ENCODE measurements at places on chromosomes 6 and 20. TPM values are rescaled to one million over a fixed set of nuclear protein-coding genes. Genes with fewer than 3 reads are reported as not detected.

Gene CLIC5
- not detected for total RNA-seq

Gene KHDC1L
- total RNA-seq: not detected

Gene RALGAPA2
- total RNA-seq: 10.1 TPM

Gene NTSR1
- under 0.01 TPM for total RNA-seq

Gene NKAIN2
- total RNA-seq: not detected

Gene C20orf204
- 0.77 TPM for total RNA-seq

Gene BPHL
- 11.0 TPM for total RNA-seq

Gene PBOV1
- not detected for total RNA-seq

Gene NCOA7
- 57.8 TPM for total RNA-seq

Gene CGAS
- 10.2 TPM for total RNA-seq

Gene SLC22A16
- total RNA-seq: under 0.01 TPM

Gene SSTR4
- not detected for total RNA-seq

Gene HDGFL1
- total RNA-seq: not detected

Gene THBD
- total RNA-seq: 18.0 TPM

Gene EMILIN3
- not detected for total RNA-seq

Gene ADRM1
- total RNA-seq: 123 TPM

Gene MAPK14
- total RNA-seq: 56.0 TPM

Gene MYB
- 0.28 TPM for total RNA-seq

Gene TSHZ2
- 1.4 TPM for total RNA-seq

Gene SEMG1
- not detected for total RNA-seq

Gene WDR27
- total RNA-seq: 17.4 TPM

Gene B4GALT5
- 17.1 TPM for total RNA-seq

Gene PSMB8
- total RNA-seq: 29.0 TPM

Gene LMBRD1
- 36.1 TPM for total RNA-seq

Gene OPRL1
- 0.19 TPM for total RNA-seq

Gene C6orf58
- 0.19 TPM for total RNA-seq

Gene OXT
- not detected for total RNA-seq

Gene ZFP57
- total RNA-seq: not detected

Gene VGLL2
- total RNA-seq: not detected

Gene DYNLT2
- 0.58 TPM for total RNA-seq

Gene SF3B5
- 80.6 TPM for total RNA-seq

Gene TRERF1
- 2.9 TPM for total RNA-seq

Gene GRM1
- under 0.01 TPM for total RNA-seq

Gene NKX2-2
- not detected for total RNA-seq

Gene CTCFL
- total RNA-seq: not detected

Gene COL21A1
- 0.38 TPM for total RNA-seq

Gene HCRTR2
- not detected for total RNA-seq

Gene ZNF165
- 0.38 TPM for total RNA-seq

Gene PTCRA
- not detected for total RNA-seq

Gene PKIB
- 1.2 TPM for total RNA-seq

Measured in regular cardiac myocyte (primary cell).